Left colon (tissue), 2 donors: ENCODE measurements at places on chromosomes 4 and X. TPM values are rescaled to one million over a fixed set of nuclear protein-coding genes. Genes with fewer than 3 reads are reported as not detected.

DNA sequence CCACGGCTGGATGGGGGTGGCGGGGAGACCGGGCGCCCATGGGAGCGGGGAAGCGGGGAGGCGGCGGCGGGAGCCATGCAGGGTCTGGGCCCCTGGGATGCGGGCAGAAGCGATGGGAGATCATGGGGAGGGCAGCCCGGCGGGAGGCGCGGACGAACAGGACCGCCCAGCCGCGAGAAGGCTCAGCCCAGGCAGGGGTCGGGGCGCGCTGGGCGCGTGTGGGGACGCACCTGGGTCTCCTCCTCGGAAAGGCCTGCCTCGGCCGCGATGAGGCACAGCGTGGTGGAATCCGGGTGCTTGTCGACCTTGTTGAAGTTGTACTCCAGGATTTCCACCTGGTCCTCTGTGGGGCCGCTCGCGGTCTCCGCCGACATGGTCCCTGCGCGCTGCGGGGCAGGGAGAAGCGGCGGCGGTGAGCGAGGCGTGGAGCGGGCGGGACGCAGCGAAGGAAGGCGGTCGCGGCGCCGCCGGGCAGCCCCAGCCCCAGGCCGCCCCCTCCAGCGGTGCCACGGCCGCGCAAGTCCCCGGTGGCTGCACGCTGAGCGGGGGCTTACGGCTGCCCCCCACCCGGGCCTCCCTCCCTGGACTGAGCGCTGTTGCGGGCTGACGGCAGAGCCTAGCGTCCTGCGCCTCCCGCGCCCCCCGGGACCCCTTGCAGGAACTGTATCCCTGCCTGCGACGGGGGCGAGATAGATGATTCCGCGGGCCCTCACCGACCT lies 25.3 kb downstream of the HOPX start:
- DNase-seq, result no peak

DNA sequence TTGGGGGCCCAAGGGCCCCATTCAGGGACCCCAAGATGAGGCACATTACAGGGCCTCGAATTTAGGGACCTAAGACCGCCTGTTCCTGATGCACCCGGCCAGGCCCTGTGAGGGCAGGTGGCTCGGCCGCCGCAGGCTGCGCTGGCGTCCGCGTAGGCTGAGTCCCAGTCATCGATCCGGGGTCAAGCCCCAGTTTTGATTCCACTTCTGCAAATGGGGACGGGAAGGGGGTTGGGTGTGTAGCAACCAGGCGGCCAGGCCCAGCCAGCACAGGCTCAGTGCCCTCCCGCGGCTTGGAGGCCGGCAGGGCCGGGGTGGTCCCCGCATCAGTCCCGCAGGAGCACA lies 327 bp downstream of the PNPLA4 start:
- no peak for DNase-seq

The GCNA gene
- total RNA-seq, result 1.2 TPM

The F11 gene
- total RNA-seq, result not detected

The TMEM271 gene
- total RNA-seq, result not detected

The ARHGEF6 gene
- total RNA-seq, result 6.7 TPM

GRCh38 chr4:79723507-79723906 lies 315.5 kb upstream of the GK2 start:
- DNase-seq, result no peak

- no peak for DNase-seq
Observed at GRCh38 chr4:2786794-2787229, 6.1 kb upstream of the SH3BP2 start.

DNA sequence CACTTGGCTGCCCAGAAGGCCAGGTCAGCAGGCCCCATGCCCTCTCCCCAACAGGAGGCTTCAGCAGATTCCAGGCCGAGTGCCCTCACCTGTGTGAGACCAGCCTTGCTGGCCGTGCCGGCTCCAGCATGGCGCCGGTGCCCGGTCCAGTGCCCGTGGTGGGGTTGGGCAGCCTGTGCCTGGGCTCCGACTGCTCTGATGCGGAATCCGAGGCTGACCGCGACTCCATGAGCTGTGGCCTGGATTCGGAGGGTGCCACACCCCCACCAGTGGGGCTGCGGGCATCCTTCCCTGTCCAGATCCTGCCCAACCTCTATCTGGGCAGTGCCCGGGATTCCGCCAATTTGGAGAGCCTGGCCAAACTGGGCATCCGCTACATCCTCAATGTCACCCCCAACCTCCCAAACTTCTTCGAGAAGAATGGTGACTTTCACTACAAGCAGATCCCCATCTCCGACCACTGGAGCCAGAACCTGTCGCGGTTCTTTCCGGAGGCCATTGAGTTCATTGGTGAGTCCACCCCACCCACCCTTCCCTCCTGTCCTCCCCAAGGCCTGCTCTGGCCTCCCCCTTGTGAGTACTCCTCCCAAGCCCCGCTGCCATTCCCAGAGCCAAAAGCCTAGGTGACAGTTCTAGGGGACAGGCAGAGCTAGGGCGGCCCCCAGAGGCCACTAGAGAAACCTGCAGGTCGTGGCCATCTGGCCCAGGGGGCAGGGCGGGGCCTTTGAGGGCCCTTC lies 2.3 kb downstream of the DUSP9 start:
- DNase-seq, result peak; percentile 41

The INPP4B gene
- 18.1 TPM for total RNA-seq

DNA sequence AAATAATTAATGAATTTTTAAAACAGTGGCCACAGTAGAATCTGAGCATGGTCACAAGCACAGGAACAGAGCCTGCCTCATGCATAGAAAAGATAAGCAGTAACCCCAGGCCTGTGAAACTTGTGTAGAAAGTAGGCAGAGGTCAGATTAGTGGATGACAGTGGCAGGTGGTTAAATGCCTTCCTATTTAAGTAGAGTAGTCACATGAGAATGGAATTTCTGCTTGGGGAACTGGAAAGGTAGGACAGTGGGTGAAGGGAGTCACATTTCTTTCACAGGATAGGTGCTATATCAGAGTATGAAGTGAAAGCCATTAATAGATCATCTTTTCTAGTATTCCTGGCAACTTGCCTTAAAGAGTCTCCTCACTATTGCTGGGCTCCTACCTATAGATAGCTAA lies 34.9 kb upstream of the ASB12 start:
- no peak for DNase-seq

- DNase-seq, result no peak
Observed at GRCh38 chr4:127134490-127134889, 498.3 kb upstream of the INTU start.

GRCh38 chr4:15003891-15004738 lies 1.8 kb downstream of the CPEB2 start:
- peak; percentile 36 for DNase-seq

DNA sequence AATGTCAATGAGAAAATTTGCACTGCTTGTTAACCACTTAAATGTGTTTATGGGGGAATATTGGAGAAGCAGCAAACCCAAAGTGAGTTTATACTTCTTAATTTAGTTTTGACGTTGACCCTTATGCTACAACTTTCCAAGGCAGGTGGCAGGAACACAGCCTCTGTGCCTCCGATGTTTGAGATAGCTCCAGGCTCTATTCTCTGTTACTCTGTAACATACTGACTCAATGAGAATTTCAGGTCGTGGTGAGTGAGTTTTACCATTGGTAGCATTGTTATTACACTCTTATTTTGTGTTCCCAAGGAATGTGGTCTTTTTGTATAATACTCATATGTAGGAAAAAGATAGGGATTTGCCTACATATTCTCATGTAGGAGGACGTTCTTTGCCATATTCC lies 210.7 kb downstream of the BMPR1B start:
- no peak for DNase-seq

DNA sequence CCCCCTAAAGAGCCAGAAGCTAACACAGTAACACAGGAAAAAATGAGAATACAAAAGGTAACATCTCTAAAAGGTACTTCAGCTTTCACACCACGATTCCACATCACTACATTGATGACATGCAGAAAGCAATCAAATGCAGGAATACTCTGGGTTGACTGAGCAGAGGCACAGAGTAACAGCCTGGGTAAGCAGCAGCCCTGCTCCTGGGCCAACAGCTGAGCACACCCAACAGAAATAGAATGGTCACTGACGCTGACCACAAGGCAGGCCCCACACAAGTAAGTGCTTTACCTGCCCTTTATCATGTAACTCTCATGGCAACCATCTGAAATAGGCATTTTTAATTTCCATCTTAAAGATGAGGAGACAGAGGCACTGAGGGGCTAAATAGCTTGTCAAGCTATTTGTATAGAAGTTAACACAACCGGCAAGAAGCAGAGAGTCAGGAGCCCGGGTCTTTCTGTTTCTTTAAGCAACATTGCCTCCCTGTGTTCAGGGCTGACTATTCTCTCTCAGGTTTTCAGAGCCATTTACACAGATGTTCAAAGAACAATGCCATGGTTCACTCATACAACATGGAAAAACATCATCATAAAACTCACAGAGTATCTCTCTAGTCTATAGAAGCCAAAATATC lies 168.9 kb downstream of the ZNF674 start:
- DNase-seq, result no peak

The ATP1B4 gene
- not detected for total RNA-seq

DNA sequence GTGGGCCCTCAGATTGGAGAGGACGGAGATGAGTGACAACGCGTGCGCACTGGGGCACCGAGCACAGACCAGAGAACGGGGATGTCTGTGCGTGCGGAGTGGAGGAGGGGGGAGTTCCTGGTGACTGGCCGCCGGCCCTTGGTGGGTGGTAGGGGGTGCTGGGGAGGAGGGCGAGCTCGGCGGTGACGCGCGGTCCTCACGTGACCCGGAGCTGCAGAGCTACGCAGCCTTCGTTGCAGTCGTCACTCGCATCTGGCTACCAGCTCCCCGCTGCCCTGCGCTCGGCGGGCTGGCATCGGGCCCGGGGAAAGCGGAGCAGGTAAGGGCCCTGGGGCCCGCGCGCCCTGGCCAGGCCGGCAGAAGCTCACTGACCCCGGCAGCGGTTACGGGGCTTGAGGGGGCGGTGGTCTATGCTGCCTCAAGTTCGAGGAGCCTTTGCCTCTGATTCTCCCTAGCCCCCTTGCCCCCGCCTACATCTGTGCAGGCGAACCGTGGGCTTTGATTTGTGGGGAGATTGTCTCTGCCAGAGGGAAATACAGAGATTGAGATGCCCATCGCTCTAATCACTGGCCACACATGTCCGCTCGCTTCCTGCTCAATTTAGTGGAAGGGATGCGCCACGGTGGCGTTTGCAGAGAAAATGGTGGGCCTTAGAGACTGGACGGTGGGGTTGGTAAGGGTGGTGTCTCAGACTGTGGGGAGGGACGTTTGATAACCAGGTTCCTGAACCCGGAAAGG lies at the start of gene ARMCX4:
Gene ARMCX4 (plus strand): TSS at position 245 of the 738 bp plus-strand sequence. CDS start 3,134 bp downstream, outside the sequence.
- no peak for DNase-seq

The ZC4H2 gene
- total RNA-seq, result 8.4 TPM

The MID2 gene
- total RNA-seq, result 8.5 TPM

DNA sequence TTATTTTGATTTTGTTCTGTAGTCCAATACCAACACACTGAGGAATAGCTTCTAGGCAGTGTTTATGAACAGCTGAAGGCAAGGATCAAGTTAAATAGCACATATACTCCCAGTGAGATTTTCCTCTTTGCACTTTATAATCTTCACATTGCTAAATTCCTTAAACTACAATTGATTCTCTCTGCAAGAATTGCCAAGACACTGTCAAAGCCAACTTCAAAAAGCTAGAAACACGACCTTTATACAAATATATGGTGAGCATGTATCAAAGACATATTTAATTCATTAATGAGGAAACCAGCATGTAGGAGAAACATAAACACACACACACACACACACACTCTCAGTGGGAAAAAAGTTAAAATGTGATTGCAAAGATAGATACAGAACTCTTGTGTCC lies 86.4 kb upstream of the FAM9C start:
- no peak for DNase-seq

DNA sequence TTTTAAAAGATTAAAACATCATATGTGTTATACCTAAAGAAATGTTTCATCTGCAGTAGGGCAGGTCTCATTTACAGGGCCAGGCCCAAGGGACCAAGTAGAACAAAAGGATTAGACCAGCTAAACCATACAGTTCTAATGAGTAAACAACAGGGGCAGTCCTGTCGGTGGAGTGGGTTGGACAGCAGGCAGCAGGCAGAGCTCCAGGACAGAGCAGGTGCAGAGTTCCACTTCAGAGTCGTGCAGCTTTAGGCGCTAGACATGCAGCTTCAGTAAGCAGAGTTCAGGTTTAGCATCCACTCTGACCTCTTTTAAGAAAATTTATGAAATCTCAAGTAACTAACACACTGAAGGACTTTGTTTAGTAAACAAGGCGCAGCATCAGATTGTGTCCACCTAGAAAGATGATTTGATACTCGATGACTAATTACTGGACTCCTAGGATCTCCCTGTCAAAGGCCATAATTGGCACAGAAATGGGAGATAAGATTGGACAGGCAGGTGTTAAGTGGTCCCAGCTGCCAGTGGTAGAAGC lies 487.7 kb upstream of the INTU start:
- DNase-seq, result no peak

The ADGRG4 gene
- total RNA-seq, result 0.17 TPM

- DNase-seq, result no peak
Observed at GRCh38 chr4:109411964-109412363, 21.7 kb upstream of the SEC24B start.

DNA sequence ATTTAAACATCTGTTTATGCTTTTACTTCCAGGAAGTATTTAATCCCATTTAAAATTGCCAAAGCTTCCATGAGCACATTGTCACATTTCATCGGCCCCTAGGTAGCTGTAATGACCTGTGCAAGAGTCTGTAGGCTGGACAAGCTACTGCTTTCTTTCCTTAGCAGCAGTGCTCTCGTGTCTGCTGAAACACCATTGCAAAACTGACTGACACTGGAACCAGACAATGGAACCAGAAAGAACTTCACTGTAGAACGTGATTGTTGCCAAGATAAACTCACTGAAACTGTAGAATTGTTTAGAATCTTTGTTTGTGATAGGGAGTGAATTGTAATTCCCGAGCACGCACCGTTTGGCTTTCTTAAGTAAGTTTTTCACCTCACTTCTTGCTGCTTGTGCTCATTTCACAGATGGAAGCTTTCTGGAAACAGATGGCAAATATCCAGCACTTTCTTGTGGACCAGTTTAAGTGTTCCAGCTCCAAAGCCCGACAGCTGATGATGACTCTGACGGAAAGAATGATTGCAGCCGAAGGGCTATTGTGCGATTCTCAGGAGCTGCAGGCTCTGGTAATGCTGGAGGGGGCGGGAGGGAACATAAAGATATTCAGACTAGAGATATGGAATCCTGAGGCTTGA lies 36.9 kb downstream of the EVC start:
- no peak for DNase-seq

The COX7B2 gene
- not detected for total RNA-seq

DNA sequence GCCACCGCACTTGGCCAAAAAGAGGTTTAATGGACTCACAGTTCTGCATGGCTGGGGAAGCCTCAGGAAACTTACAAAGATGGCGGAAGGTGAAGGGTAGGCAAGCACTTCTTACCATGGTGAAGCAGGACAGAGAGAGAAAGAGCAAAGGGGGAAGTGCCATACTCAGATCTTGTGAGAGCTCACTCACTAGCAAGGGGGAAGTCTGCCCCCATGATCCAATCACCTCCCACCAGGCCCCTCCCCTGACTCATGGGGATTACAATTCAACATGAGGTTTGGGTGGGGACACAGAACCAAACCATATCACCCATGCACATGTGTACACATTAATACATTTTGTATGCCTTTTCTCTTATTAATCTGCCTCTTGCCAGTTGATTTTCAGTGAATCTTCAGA lies 77.2 kb upstream of the HSD17B10 start:
- no peak for DNase-seq

The ITGB1BP2 gene
- total RNA-seq, result 1.9 TPM

The RTL5 gene
- total RNA-seq, result 1.0 TPM

- no peak for DNase-seq
Observed at GRCh38 chr4:104493081-104493831, 1.4 kb downstream of the CXXC4 start.

The SHROOM4 gene
- 3.2 TPM for total RNA-seq
